ENCODE measurements at places on chromosomes 4 and X.
A peak's percentile ranks its signal among the peaks of the same experiment; 100 is the strongest.

DNA sequence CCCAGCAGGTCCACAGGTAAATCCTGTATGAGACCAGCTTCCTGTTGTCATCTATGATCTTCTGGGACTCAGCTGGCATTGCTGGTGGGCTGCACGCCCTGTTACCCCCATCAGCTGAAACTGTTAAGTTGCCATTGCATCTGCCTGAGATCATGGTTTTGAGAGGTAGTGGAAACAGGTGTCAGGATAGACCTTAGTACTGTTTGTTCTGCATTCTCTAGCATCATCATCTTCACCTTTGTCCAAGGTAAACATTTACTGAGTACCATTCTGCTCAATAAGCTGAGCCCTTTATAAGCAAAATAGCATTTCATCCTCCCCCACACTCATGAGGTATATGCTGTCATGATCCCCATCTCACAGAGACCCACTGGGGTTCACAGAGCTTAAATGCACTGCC lies 42.9 kb upstream of the PROM1 start:
- no peaks in the 10 kb centered on the region for H3K4me1 ChIP-seq

- no peaks in the 10 kb centered on the region for H3K4me1 ChIP-seq
- H3K36me3 ChIP-seq: no peaks in the 10 kb centered on the region
- peaks cover 3% of the 10 kb centered on the region for H3K27me3 ChIP-seq
- DNase-seq: no peak
- no peak overlapping the region for H3K4me3 ChIP-seq
These were observed 17.4 kb upstream of the PWWP3B start for GRCh38 chrX:106150701-106151100.

GRCh38 chrX:103537871-103538387 lies 18.6 kb upstream of the RAB40A start:
- H3K4me1 ChIP-seq: peaks cover 39% of the 10 kb centered on the region
- H3K4me3 ChIP-seq: no peak overlapping the region
- DNase-seq: no peak
- H3K36me3 ChIP-seq: no peaks in the 10 kb centered on the region
- no peaks in the 10 kb centered on the region for H3K27me3 ChIP-seq

- H3K36me3 ChIP-seq: peaks cover 4% of the 10 kb centered on the region
- no peak overlapping the region for H3K4me3 ChIP-seq
- no peaks in the 10 kb centered on the region for H3K27me3 ChIP-seq
- peak; percentile 73 for DNase-seq
- H3K4me1 ChIP-seq: peaks cover 1% of the 10 kb centered on the region
- H3K27ac ChIP-seq: no peak overlapping the region
These were observed 31.2 kb upstream of the HGFAC start for GRCh38 chr4:3410401-3411135.

DNA sequence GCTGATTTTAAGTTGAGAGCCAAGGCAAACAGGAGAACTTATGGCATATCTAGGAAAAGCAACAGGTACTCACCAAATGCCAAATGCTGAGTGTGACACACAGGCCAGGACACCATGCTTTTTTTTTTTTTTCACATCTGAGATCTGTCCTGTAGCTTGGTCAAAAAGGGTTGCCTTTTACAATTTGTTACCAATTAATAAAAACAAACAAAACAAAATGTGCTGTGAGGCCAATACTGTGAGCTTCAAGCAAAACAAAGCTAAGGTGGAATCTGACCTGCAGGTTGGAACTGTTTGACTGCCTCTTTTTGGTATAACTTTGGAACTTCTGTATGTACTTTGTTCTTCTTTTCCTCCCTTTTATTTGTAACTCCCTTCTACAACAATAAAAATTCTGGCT lies 548.5 kb upstream of the IGFBP7 start:
- no peak overlapping the region for H3K4me3 ChIP-seq
- H3K4me1 ChIP-seq: no peaks in the 10 kb centered on the region
- no peak for DNase-seq
- peaks cover 20% of the 10 kb centered on the region for H3K27me3 ChIP-seq
- H3K27ac ChIP-seq: no peak overlapping the region

Measured in chondrocyte (in vitro differentiated cells).